ENCODE measurements at places on chromosomes 13 and 19.

GRCh38 chr13:77034881-77035280, 7.9 kb upstream of the FBXL3 start:
- DNase-seq = no peak

DNA sequence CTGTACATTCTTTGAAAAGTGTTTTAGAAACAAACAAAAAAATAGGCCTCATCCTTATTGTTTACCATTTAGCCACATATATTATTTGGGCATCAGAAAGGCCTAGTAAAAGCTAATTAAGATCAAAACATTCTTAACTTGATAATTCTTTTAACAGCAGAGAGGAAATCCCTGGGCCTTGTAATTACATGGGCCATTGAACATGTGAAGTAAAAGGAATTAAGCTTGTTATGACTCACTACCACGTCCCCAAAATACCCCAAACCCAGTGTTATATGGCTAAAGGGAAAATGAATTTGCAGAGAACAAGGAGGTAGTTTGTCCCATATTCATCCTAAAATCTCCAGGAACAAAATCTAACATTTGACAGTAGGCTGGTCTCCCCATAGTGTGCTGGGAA, 439.8 kb downstream of the ITGBL1 start:
- DNase-seq = no peak

DNA sequence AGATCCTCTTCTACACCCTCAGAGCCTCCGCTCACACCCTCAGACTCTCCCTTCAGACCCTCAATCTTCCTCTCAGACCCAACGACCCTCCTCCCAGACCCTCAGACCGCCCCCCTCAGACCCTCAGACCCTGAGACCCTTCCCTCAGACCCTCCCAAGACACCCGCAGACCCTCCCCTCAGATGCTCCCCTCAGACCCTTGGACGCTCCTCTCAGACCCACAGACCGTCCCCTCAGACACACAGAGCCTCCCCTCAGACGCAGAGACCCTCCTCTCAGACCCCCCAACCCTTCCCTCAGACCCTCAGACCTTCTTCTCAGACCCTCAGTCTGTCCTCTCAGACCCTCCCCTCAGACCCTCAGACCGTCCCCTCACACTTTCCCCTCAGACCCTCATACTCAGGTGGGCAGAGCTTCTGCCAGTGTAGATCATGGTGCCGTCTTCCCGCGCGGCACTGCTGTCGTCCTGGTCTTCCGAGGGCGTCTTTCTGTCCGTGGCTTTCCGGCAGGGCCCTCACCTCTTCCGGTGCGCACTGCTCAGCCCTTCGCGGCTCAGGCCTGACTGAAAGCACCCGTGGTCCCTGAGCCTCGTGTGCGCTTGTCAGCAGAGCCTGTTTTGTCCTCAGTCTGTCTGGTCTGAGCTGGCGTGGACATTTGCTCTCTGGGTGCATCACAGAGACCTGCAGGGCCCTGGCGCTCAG, 18.9 kb upstream of the TFDP1 start:
- no peak for DNase-seq

DNA sequence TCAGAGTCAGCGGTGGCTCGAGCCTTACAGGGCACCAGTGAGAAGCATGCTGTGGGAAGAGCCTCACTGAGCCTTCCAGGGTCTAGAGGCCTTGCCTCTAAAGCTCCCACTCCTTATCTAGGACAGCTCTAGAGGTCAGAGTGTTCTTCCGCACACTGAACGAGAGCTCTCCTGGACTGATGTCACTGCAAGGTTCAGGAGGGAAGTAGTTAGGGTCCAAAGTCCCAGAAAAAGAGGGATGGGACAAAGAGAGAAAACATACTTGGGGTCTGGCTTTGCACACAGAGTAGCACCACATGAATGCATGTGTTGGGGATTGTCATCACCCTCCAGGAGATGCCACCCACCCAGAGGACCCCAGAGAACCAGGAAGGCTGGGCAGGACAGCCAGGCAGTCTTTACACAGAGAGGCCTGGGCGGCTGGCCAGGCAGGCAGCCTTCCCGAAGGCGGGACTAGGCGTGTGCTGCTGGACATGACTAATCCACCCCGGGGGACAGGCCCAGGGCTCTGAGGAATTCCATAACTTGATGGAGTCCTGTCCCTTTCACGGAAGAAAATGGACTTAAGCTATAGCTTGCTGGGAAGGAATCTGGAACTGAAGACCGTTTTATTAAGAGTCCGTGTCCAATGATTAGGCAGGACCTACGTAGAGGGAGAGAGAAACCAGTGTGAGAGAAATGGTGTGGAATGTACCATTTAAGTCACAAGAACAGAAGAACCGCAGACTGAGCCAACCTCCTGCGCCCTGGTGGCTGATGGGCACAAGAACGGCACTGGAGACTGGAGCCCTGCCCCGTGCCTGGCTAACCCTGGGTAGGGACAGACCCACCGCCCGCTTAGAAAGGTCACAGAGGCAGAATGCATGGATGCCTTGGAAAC, 16.6 kb upstream of the EPHX3 start:
- DNase-seq = peak; percentile 60
